Germinal center (tissue), 1 donor: ENCODE measurements at places on chromosomes 12 and 14.
A peak's percentile ranks its signal among the peaks of the same experiment; 100 is the strongest.

DNA sequence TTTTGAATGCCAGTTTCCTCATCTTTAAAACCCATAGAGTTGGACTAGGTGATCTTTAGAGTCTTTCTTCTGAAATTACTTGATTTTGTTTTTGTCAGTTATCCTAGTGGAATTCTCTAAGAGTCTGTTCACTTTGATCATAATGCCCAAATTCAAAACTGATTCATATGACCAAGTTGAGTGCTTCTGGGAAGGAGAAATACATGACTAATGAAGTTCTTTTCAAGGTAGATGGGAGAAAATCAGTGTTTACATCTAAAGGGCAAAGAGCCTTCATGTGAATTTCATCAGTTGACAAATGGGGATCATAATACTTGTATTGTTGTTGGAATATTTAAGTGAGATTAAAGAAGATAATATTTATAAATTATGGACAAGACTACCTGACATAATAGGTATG is 53.2 kb downstream of the ERC1 start:
- DNase-seq = no peak

- DNase-seq = no peak
Observed at GRCh38 chr12:67045650-67046049, 223.5 kb upstream of the CAND1 start.

GRCh38 chr14:20732979-20733635 is 12.6 kb upstream of the EDDM3A start:
- DNase-seq = no peak

GRCh38 chr12:105622846-105623736 is 292.6 kb downstream of the C12orf75 start:
- DNase-seq = no peak

DNA sequence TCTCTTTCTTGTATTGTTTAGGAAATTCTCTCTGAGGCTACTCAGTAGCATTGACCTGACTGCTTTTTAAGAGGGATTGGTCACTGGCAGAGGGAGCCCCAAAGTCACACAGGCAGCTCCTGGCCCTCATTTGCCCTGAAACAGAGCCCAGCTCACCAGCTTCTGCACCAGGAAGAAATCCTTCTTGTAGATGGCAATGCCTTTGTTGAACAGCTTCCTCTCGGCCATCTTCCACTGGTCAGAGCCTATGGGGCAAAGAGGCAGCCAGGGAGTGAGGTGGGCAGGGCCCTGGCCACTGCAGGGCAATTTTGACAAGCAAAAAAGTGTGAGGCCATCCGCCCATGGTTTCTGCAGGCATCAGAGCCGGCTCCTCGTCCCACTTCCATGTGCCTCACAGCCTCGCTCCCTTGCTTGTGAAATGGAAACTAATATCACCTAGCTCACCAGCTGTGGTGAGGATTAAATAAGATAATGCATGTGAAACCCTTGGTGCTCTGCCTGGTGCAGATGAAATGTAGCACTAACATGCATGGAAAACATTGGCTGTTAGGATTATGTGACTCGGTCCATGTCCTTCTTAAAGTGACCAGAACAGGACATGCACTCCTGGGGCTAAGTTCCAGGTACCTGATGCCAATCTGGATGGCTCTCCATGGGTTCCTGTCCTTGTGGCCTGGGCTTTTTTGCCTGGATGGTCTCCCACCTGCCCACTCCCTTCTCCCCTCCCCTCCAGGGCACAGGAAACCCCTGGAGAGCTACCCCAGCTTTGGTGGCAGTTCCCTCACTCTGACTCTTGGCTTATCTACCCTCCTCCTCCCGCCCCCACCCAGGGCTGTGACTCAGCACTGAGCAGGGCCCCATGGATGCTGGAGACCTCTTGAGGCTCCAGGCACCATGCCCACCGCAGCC is 11.2 kb upstream of the PNMA1 start:
- DNase-seq = no peak

GRCh38 chr12:66584673-66585072 is 94.2 kb downstream of the GRIP1 start:
- DNase-seq = no peak

- no peak for DNase-seq
Observed at GRCh38 chr12:116432314-116432750, 126.8 kb upstream of the MAP1LC3B2 start.

DNA sequence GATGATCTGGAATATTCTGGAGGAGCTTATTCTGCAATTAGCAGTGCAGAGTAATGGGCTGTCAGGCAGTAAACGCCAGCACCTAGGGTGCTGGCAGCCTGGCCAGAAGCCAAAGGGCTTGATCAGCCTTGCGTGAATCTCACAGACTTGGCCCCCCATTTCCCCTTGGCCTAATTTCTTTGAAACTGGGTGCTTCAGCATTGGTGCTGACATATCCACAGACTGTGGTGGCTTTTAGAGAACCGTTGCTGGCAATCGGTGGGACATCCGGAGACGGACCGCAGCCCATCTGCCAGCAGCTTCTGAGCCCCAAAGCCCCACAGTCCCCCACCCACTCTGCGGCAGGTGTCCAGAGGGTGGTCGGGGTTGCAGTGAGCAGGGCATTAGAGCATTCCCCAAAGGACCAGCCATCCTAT is 157.1 kb downstream of the CALM1 start:
- no peak for DNase-seq

DNA sequence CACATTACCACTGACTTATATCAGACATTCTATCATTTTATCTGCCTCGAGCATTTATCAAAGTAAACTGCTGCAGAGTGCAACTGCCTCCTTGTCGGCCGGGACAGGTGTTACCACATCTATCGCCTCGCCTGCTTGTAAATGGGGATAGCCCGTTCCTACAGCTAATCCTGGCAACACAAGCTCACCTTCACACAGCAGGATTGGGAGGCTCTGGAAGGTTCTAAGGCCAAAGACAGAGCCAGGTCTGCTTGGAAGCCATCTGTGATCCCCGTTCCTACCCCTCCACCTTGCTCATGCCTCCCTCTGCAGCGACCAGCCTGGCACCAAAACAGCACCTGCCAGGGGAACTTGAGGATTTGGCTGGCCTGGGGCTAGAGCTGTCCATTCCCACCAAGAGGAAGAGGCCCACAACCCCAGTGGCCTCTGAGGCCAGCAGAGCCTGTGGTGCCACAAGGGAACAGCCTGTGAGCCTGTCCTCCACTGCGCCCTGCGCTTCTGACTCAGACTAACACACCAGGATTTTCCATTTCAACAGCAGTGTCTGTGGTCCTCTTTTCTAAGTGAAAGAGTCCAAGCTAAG is 114.8 kb upstream of the DIO3 start:
- no peak for DNase-seq

GRCh38 chr12:26028953-26029735 is 70.7 kb downstream of the RASSF8 start:
- DNase-seq = peak; percentile 31

DNA sequence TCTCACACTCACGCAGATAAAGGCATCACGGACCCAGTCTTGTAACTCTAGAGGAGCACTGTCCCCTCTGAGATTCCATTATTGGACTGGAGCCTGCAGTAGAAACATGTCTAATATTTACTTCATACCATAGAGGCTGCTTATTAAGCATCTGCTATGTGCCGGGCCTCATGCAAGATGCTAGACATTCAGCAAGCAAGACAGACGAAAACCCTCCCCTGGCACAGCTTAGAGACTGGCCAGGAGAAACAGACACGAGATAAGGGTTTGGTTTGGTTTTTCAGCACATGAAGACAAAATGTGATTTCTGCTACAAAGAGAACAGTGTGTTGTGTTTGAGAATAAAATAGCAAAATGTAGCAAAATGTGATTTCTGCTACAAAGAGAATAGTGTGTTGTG is 719.2 kb downstream of the MED13L start:
- DNase-seq = no peak

DNA sequence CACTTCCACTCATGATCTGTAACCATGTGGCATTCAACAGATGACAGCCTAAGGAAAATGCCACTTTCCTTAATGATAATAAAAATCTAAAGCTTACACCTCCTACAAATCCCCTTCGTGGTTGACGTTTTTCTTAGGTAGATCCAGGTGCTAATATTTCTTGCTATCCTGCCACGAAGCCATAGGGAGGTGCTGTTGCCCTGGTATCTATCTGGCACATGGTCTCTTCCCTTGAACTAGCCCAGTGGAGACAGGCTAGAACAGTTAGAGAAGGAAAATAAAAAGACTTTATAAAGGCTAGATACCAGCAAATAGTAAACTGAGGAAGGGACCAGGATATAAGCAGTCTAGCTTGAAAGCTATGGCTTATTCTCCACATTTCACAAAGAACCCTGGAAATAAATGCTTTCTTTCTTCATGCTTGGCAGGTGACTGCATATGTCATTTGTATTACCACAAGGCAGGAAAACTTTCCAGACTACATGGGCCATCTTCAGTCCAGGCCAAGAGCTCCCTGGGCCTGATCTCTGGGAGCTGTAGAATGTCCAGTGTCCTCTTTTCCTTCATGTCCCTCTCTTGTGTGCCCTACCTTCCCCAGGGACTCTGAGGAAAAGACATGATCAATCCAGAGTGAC is 15.3 kb downstream of the SPIC start:
- DNase-seq = no peak

- DNase-seq = no peak
Observed at GRCh38 chr14:60510254-60510950, 1.5 kb downstream of the SIX6 start.

DNA sequence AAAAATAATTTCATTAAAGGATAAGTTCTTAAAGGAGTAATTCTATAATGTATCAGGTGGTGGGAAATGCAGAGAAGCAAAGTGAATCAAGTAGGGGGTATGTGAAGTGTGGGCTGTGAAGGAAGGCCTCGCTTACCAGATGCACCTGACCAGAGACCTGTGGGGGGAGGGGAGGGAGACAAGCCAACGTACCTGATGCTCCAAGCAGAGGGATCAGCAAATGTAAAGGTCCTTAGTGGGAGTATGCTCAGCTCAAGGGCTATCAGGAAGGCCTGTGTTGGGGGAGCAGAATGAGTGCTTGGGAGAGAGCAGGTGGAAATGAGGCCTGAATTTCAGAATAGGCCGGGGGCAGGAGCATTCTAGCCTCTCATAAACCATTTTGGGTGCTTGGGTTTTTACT is 57.1 kb downstream of the ANO4 start:
- DNase-seq = no peak

- no peak for DNase-seq
Observed at GRCh38 chr12:125133616-125134015, 68.4 kb downstream of the AACS start.

GRCh38 chr12:18981732-18982131 is 147.8 kb upstream of the PLEKHA5 start:
- no peak for DNase-seq

DNA sequence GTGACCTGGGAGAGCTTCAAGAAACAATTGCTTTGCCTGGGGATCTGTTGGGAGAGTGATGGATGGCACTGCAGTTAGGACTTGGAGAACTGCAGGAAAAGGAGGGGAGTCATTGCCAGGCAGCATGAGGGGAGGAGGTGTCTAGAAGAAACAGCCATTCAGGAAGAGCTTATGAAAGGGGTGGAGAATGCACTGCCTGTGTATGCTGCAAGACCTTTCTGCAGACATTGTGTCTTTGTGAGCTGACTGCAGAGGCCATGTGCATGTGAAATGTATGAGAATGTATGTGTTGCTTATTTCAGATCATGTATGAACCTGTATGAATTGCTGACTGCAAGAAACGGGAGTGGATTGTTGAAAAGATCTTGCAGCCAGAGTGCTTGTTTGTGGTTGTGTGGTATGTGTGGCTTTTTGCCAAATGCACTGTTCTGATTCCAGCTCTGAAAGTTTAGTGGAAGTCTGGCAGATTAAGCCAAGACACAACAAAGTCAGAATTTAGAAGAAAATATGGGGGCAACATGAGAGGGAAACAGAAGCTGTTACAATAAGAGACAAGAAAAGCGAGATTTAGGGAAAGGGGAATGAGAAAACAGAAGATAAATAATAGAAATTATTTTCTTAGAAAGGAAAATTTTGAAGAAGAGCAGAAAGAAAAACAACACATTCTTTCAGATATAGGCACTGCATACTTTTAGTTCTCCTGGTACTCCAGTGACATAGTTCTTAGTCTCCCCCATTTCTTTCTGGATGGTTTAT is 9.8 kb upstream of the RIMKLB start:
- no peak for DNase-seq
